ENCODE measurements at places on chromosomes 1 and 21.

DNA sequence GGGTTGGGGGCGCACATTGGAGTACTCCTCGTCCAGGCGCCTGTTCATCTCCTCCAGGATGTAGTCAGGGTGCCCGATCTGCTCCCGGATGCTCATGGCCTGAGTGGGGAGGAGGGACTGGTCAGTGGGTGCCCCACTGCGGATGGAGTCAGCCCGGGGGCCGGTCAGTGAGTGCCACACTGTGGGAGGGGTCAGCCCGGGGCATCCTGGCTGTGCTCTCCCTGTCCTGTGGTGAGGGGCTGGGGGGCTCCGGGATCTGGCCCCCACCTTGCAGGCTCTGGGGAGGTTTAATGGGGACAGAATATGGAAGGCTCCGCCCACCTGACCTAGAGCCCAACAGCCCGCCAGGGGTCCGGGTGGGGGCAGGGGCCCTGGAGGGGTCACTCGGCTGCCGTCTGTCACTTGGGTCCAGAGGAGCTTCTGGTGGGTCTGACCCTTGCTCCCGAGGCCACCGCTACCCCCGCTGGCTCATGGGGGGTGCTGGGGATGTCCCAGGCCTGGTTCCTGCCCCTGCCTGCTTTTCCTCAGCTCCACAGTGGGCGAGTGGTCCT lies 8.8 kb downstream of the PRXL2B start:
- no peak for DNase-seq

DNA sequence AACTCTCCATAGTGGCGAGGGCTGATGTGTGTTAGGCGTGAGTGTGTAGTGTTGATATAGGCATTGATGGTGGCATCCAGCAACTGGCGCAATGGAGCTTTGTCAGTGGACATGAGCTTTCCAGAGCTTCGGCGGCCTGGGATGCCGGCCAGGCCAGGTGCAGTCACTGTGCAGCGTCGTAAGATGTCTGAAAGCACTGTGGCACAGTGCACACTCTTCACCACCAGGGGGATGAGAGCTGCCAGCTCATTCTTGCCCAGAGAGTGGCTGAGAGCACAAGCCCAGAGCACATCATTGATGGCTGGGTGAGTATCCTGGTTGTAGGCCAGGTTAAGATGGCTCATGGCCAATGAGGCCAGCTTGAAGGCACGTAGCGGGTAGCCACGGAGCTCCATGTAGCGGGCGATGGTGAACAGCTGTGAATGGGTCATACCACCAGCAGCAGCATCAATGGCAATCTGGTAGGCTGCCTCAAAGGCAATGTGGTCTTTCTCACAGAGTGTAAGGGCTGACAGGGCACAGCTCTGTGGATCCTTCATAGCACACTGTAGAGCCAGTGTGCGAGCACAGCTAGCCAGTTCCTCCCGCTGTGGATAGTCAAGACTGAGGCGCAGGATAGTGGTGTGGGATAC lies 6.7 kb downstream of the UROD start:
- peak; percentile 72 for DNase-seq

GRCh38 chr1:70385477-70385876 lies 25.6 kb upstream of the CTH start:
- no peak for DNase-seq

DNA sequence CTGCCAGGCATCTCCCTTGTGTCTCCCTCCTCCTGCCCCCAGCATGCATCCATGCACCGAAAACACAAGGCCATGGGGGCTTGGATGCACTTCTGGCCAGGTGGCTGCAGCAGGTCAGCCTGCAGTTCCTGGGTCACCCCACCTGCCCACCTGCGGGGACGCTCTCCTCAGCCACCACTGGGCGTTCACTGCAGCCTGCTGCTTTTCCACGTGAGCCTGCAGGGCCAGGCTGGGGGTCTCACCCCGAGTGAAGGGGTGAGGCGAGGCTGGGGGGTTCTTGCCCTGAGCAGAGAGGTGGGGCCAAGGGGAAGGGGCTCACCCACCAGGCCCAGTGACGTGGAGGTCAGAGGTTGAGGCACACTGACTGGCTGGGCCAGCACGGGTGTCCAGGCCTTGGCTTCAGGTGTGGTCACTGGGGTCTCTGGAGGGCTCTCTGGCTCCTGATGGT lies 64.6 kb downstream of the WNT9A start:
- no peak for DNase-seq

GRCh38 chr1:209107535-209107934 lies 476.0 kb upstream of the CAMK1G start:
- DNase-seq, result no peak

DNA sequence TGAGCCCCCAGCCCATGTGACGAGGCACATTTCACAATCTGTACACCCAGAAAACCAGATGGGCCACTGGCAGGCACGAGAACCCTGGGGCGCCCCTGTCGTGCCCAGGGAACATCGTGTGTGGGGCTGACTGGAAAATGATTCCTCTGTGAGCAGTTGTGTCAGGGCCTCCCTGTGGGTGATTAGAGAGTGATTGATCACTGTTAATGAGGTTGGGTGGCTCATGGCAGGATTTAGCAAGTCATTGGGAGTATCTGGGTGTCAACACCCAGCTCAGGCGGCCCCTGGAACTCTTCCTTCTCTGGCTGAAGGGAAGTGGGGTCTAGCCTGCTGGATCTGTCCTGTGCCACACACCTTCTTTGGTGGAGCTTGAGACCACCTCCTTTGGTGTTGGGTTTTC lies 5.7 kb downstream of the GRHL3 start:
- no peak for DNase-seq

DNA sequence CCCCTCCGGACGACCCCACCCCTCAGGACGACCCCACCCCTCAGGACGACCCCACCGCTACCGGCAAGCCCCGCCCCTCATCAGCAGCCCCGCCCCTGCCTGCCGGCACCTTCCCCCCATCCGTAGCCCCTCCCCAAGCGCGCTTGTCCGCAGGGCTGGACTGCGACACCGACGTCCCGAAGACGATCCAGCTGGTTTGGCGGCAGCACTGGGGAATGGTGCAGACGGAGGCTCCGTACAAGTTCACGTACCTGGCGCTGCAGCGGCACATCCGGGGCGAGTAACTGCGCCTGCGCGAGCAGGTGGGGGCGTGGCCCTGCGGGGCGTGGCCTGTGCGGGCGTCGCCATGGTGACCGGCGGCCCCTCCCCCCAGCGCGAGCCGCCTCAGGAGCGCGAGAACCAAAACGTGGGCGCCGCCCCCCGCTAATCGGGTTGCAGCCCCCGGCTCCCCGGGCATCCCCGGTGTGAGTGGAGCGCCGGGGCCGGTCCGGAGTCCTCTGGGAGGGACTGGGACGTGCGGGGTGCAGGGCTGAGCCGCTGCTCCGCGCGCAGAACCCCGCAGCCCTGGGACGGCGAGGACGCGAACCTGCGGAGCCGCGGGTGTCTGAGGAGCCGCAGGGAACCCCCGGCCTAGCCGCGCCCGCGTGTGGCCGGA lies 4.9 kb downstream of the RNF223 start:
- peak; percentile 93 for DNase-seq

GRCh38 chr1:225653463-225654276 lies 747 bp upstream of the ENAH start:
- peak; percentile 50 for DNase-seq

DNA sequence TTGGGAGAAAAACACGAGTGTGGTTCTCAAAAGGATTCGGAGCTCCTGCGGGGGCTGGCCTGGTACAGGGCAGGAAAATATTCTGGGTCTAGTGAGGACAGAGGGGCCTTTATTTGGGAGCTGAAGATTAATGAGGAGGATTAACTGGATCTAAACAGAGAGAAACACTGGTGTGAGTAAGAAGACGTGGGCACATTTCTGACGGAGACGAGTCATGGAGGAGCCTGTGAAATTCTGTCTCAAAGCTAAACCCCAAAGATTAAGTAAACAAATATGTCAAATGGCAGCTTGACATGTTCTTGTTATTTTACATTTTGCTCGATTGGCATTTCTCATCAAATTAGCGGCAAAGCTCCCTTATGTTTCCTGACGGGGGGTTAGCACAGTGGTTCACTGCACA lies 12.8 kb downstream of the PROK1 start:
- no peak for DNase-seq

DNA sequence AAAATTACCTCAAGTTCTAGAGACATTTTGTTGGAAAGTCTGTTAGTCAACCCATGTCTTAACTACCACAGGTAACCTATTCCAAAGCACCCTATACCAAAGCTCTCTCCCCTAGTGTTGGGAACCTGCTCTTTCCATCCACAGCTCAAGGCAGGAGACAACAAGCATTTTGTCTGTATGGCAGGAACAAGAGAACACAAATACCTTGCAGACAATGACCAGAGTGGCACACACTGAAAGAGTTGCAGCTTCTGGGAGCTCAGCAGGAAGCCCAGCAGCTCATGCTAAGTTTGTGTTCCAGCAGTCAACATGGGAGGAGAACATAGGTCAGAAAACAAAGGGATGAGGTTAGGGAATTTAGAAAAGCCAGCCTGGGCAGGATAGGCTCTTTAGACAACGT lies 300.8 kb downstream of the HHIPL2 start:
- DNase-seq, result no peak

DNA sequence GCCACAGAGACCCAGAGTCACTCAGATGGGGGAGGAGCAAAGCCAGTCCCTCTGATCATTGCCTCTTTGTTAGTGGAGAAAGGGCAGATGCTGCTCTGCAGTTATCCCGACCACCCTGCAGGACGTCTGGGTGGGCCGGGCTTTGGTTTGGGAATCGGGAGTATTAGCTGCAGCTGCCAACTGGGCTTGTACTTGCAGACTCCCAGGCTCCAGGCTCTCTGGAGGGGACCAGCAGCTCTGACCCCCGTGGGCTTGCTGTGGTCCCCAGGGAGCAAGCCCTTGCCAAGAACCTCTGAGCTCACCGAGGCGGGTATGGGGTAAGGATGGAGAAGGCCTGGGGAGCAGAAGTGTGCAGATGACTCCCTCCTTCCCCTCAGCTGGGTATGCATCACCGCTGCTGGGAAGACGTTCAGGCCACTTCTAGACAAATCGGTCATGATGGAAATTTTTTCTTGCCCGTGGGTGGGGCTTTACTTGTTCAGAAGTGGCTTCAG lies 21.6 kb downstream of the MAPKAPK2 start:
- DNase-seq, result peak; percentile 82

GRCh38 chr1:211938561-211938997 lies 96.8 kb downstream of the INTS7 start:
- DNase-seq, result no peak

DNA sequence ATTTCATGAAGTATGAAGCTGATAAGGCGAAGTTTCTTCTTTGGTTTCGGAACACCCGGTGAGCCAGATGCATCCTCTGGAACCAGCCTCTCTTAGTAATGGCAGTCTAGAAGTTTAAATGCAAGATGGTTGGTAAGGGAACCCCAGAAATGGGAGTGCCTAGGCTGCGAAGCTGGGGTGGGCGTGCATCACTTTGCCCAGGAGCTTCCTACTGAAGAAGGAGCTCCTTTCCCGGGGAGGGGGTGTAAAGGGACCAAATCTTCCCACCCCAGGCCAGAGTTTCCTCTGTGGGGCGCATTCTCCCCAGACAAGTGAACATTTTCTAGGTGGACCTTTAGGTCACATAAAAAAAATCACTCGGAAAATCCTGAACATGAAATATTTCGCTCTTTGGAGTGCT lies 4.4 kb downstream of the TFF2 start:
- DNase-seq, result no peak

GRCh38 chr21:26448751-26449150 lies 124.3 kb downstream of the CYYR1 start:
- DNase-seq, result no peak

GRCh38 chr1:156114919-156115513 lies 505 bp downstream of the LMNA start:
- DNase-seq, result no peak

DNA sequence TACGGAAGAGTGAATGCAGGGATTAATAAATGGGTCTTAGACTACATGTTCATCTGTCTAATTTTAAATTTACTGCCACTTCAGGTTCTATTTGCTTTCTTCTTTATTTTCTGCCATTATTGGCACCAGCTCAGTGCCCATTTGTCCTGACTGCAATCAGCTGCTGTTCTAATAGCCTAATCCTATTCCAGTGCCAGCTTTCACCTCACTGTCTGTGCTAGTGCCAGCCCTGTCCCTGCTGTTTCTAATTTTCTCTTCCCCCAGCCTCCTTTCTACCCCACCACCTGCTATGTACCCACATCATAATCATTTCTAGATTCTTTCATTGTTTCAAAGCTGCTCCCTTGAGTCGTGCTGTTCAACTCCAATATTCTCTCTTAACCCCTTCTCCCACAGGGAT lies 86.4 kb downstream of the KCNK1 start:
- DNase-seq, result no peak

- DNase-seq, result no peak
Measured at GRCh38 chr1:90936731-90937130, 85.1 kb downstream of the ZNF644 start.

- DNase-seq, result no peak
Measured at GRCh38 chr1:175499595-175500382, 243.6 kb downstream of the TNR start.

DNA sequence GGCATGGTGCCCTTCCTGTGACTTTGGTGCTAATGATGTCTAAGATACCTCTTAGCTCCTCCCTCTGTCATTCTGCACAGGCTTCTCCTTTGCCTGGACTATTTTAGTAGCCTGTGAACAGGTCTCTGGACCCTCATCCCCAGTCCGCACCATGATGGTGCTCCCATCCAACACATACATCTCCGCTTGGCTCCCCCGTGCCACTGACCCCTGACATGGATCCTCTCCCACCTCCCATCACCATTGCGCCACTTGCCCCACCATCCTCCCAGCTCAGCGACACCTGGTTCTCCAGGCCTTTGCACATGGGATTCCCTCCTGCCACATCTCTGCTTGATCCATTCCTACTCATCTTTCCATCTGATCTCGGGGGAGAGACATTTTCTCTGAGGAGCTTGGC lies 33.9 kb downstream of the RUNX3 start:
- peak; percentile 30 for DNase-seq

DNA sequence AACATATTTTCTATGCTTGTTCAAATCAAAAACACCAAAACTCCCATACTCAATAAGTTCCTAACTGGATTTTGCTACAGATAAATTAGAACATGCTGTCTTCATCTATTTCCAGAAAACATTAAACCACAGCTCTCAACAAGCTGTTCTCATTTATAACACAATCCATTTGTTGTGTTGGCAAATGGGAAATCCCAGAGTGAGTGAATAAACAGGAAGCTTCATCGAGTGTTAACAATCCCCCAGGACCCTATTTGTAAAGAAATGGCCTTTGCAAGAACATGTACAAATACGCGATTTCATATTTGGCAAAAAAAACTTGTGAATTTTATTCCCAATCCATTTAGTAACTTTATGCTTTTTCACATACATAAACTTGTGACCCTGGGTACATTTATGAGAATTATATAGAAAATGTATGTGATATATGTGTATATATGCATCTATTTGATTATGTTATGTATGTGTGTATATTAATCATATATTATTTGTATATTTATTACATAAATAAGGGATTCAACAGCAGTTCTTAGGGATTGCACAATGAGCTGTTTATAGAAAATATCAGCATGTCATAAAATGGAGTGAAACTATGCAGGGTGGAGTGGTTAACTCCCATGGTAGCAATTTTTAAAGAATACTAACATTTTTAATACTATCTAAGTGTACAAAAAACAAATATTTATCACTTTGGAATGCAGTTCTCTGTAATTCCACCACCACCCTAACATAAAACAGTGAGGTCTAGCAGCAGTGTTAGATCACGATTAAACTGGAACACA lies 160.0 kb downstream of the NEGR1 start:
- no peak for DNase-seq

- no peak for DNase-seq
Measured at GRCh38 chr1:25872713-25873112, 2.8 kb downstream of the PAQR7 start.

- DNase-seq, result no peak
Measured at GRCh38 chr1:117892512-117892911, 36.9 kb downstream of the GDAP2 start.

- DNase-seq, result no peak
Measured at GRCh38 chr1:11690397-11691301, 861 bp upstream of the DRAXIN start.

All from activated T-cell treated with anti-CD3 and anti-CD28 coated beads, Interleukin-2, amount 50 U/mL, for 48 hours (primary cell).